ENCODE measurements at places on chromosomes 2 and 18. TPM values are rescaled to one million over a fixed set of nuclear protein-coding genes. Genes with fewer than 3 reads are reported as not detected.

The LAMA1 gene
- 4.3 TPM for total RNA-seq

DNA sequence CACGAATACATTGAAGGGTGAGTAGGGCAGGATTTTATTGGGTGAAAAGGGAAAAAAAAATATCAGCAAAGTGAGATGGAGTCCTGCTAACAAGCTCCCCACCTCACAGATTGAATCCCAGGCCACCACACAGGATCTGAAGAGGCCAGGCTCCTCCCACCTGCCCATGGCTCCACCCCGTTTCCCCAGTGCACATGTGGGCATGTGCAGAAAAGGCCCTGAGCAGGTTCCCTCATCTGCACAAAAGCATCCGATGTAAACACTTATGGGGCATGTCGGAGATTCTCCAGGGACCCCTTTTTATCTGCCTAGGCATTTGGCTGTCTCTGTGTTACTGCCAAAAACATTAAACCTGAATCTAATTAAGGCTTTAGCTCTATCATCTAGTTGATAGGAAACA, 35.2 kb downstream of the SKA1 start:
- no peak for DNase-seq

- DNase-seq = no peak
Observed at GRCh38 chr2:186949726-186950256, 100.8 kb upstream of the ZSWIM2 start.

- peak; percentile 35 for DNase-seq
Observed at GRCh38 chr2:224579411-224579810, 5.8 kb downstream of the CUL3 start.
